ENCODE measurements at places on chromosomes 6 and 20.

DNA sequence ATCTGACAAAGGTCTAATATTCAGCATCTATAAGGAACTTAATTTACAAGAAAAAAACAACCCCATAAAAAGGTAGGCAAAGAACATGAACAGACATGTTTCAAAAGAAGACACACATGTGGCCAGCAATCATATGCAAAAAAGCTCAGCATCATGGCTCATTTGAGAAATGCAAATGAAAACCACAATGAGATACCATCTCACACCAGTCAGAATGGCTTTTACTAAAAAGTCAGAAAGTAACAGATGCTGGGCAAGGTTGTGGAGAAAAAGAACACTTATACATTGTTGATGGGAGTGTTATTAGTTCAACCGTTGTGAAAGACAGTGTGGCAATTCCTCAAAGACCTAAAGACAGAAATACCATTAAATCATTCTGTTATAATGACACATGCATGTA is 289.9 kb upstream of the MMS22L start:
- DNase-seq, result no peak

DNA sequence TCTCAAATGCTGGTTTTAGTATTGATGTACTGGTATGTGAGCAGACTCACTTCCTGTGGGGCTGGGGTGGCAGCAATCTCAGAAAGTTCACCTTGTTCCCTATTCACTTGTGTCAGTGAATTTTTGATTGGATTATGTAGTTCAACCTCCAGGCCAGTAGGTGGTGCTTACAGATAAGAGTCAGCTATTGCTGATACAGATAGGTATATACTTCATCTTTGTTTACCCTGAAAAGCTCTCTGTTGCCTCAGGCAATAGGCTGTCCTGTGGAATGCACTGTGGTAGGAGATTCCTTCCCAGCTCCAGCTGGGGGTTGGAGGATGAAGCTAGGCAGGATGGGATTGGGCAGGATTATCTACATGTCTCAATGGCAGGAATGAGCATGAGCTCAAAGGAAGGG is 851.2 kb upstream of the EYS start:
- DNase-seq, result no peak

- DNase-seq, result no peak
These were observed 147.5 kb upstream of the SMLR1 start for GRCh38 chr6:130679684-130680083.

GRCh38 chr6:52667572-52667971 is 3.3 kb upstream of the TMEM14A start:
- no peak for DNase-seq

- no peak for DNase-seq
These were observed 89.2 kb downstream of the FOXA2 start for GRCh38 chr20:22495172-22495571.

GRCh38 chr6:148242180-148242579 is 100.5 kb upstream of the SASH1 start:
- DNase-seq, result no peak

DNA sequence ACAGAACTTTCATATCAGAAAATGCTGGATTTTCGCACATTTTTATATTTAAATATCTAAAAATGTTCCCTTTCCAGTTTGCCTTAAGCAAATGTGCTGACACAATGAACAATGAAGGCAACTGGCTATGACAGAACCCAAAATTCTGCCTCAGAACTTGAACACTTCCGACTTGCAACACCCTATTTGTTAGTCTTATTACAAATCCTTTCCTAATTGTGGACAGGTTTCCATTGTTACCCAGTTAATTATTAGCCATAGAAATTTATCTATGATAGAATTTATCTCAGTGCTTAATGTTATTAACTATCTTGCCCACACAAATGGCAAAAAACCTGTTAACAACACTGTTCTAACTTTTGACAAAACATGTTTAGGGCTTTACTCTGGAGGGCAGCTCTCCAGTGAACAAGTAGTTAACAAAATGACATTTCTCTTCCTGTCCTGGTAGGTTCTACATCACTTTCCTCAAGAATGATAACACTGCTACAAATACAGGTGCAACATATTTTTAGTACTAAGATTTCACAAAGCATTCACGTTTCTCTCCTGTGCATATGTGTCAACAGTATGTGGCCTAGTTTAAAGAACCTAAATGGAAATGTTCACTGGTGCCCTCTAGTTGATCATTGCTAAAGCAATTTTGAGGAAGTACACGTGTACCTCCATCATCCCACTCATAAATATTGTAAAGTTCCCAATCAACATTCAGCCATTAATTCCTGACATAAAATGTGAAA is 58.4 kb downstream of the HIVEP2 start:
- no peak for DNase-seq

GRCh38 chr20:52993076-52993475 is 20.9 kb downstream of the TSHZ2 start:
- DNase-seq, result no peak

GRCh38 chr6:14317387-14317970 is 199.9 kb downstream of the CD83 start:
- DNase-seq, result no peak

DNA sequence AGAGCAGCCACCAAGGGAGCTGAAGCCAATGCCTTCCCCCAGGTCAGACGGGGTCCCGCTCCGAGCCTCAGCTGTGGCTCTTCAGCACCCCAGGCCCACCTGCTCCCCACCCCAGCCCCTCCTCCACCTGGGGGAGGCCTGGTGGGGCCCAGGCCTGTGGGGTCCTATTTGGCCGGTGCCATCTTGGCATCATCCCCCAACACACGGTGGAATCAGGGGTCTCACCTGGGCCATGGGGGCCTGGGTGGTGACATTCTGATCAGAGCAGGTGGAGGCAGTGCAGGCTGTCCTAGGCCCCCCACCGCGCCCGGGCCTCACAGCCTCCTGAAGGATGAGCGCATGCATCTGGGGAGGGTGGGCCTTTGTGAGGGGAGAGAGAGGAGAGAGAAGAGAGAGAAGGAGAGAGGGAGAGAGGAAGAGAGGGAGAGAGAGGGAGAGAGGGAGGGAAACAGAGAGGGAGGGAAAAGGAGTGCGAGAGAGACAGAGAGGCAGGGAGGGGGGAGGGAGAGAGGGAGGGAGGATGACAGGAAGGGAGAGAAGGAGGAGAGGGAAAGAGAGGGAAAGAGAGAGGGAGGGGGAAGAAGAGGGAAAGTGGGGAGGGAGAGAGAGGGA is 23.9 kb upstream of the RBBP8NL start:
- DNase-seq, result no peak

- DNase-seq, result peak; percentile 82
These were observed 28.9 kb upstream of the CCR6 start for GRCh38 chr6:167093922-167094432.

DNA sequence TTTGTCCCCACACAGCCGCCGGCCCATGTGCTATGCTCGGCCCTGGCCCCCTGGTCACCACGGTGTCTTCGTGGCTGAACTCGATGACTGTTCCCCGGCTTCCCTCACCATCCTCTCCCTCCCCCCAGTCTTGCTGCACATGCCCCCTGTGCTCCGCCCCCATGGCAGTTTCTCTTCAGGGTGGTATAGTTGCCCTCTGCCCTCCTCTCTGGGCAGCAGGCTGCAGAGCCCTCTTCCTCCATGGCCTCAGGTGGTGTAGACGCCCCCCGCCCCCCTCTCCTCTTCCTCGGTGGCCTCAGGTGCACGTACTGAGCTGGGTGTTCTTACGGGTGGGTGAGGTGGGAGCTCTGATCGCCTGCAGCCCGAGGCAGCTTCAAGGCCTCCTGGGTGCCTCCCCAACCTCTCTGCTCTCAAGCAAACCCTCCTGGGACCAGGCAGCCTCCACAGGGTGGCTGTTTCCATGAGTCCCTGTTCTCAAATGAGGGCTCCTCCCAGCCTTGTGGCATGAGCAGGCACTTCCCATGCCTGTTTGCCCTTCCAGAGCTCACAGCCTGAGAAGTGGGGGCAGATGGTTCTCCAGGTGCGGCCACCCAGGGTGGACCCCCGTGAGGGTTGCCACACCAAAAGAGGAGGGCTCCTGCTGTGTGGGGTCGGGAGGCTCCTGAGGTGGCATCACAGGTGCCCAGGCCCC is 24.8 kb downstream of the COL20A1 start:
- no peak for DNase-seq

- DNase-seq, result no peak
These were observed 415.9 kb downstream of the CD83 start for GRCh38 chr6:14533446-14533845.

- no peak for DNase-seq
These were observed 25.5 kb downstream of the NPEPL1 start for GRCh38 chr20:58718121-58718563.

- DNase-seq, result peak; percentile 20
These were observed 887 bp downstream of the TSPYL1 start for GRCh38 chr6:116278854-116279231.

GRCh38 chr20:875115-875514 is 41.0 kb downstream of the ANGPT4 start:
- no peak for DNase-seq

DNA sequence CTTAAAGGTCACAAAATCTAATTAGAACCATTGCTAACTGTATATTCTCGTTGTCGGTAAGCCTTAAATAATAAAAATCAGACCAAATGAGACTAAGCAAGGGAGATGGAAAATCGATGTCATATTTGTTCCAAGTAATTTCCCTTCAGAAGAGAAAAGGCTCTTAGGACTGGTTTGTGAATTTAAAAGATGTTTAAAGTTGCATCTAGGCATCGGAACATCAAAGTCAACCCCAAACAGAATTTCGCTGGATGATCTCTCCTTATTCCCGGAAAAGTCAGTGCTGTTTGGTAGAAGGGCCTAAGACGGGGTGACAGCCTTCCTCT is 63.8 kb downstream of the NPEPL1 start:
- DNase-seq, result no peak

DNA sequence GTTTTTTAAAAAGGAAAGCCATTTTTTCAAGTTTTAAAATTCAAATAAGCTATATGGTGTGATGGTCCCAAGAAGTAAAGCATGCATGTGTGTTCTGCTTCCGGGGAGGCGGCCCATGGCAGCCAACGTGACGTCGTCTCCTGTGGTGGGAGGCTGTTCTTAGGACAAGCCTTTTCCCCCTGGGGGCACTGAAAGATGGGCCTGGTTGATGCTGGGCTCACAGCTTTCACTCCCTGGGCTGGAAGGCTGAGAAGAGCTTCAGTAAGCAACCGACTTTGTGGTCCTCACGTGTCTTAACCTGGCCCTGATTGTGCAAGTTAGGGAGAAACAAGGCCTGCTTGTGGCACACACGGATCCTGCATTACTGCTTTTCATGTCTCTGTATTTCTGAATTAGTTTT is 84.1 kb downstream of the SMOC2 start:
- DNase-seq, result no peak

- no peak for DNase-seq
These were observed 28.7 kb downstream of the SAYSD1 start for GRCh38 chr6:39086294-39086693.

GRCh38 chr6:140276719-140277118 is 902.3 kb upstream of the CITED2 start:
- DNase-seq, result no peak

- DNase-seq, result no peak
These were observed 33.0 kb upstream of the GPR6 start for GRCh38 chr6:109945091-109945490.

GRCh38 chr6:11392778-11393507 is 144.6 kb upstream of the TMEM170B start:
- no peak for DNase-seq

GRCh38 chr20:7843613-7844012 is 96.6 kb downstream of the HAO1 start:
- DNase-seq, result no peak

- DNase-seq, result no peak
These were observed 259.0 kb downstream of the FOXC1 start for GRCh38 chr6:1868561-1869261.

- no peak for DNase-seq
These were observed 276.7 kb downstream of the FARS2 start for GRCh38 chr6:5537967-5538366.

GRCh38 chr20:48904566-48905296 is 16.8 kb upstream of the ARFGEF2 start:
- DNase-seq, result peak; percentile 52

GRCh38 chr6:14046476-14047068 is 71.0 kb upstream of the CD83 start:
- peak; percentile 17 for DNase-seq

DNA sequence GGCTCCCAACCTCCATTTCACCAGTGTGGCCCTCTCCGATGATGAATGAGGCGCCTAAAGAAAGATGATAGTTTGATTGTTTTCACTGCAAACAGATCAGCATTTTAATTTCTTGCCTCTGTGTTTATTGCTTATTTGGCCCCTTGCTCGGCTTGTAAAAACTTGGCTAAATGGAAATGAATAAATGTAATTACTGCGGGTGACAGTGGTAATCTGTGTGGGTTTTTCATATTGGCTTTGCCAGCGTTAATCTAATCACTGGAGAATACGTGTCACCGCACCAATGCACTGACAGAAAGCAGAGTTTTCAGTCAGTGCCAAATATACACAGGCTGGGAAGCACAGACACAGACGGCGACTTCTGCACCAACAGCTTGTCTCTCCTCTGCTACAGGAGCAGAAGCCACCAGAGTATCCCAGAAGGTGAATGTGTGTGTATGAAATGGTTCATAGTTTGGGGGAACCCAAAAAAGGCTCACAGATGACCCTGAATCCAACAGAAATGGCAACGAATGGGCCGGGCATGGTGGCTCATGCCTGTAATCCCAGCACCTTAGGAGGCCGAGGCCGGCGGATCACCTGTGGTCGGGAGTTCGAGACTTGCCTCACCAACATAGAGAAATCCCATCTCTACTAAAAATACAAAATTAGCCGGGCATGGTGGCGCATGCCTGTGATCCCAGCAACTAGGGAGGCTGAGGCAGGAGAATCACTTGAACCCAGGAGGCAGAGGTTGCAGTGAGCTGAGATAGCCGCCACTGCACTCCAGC is 534.0 kb downstream of the PKHD1 start:
- no peak for DNase-seq

DNA sequence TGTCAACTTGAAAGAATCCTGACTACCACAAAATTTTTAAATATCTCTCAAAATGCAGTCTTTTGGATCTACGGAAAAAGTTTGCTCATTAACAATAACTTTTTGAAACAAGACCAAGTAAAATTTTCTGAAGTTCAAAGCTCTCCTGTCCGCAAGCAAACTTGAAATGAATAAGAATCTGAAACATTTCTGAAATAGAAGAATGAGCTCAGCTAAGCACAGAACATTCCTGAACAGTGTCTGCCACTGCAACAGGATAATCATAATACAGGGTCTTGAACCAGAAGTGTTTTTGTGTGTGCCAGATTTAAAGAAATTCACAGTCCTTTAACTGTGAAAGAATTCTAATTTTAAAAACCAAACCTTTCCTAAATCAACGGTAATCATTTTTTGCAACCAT is 49.1 kb upstream of the TASP1 start:
- no peak for DNase-seq

GRCh38 chr6:44045672-44046015 is 81.6 kb downstream of the MRPL14 start:
- no peak for DNase-seq

GRCh38 chr6:137452333-137452894 is 41.8 kb downstream of the OLIG3 start:
- DNase-seq, result no peak

- no peak for DNase-seq
These were observed 412.6 kb upstream of the PLCB4 start for GRCh38 chr20:8656335-8656734.

- no peak for DNase-seq
These were observed 320.5 kb downstream of the DHX35 start for GRCh38 chr20:39282619-39283092.

- no peak for DNase-seq
These were observed 3.2 kb downstream of the ARFGEF2 start for GRCh38 chr20:48924756-48925109.

All from stimulated activated naive CD4-positive, alpha-beta T cell treated with Interleukin-2 at 50 U/mL for 16 hours (primary cell).